Fibroblast of upper back skin (primary cell): ENCODE measurements at places on chromosomes 13 and 19.

DNA sequence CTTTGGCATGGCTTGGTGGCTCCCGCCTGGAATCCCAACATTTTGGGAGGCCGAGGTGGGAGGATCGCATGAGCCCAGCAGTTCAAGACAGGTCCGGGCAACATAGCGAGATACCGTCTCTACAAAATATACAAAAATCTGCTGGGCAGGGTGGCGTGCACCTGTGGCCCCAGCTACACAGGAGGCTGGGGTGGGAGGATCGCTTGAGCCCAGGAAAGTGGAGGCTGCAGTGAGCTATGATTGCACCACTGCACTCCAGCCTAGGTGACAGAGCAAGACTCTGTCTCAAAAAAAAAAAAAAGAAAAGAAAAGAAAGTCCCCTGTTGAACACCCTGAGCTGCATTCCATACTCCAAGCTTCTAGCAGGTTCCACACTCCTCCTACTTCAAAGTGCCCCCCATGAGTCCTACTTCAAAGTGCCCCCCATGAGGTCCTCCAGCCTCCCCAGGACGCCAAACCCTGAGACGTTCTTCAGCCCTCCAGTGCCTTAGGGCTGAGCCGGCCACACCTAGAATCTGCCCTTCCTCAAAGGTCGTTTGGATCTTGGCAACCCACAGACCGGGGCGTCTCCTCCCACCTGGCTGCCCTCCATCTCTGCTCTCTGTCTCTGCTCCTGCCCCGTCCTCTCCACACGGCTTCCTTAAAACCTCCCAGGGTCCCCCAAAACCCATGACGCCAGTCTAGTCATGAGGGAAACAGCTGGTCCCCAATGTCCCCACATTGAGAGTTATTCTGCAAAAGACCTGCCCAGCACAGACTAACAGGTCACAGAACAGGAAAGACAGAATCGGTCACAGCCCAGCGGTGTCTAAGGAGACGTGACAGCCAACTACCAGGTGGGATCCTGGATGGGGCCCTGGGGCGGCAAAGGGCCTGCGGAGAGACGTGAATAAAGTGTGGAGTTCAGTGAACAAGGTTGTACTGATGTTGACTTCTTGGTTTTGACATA, 4.8 kb downstream of the TJP3 start:
- no peak for DNase-seq

GRCh38 chr19:1154731-1155351, 19.2 kb downstream of the SBNO2 start:
- DNase-seq, result peak; percentile 67

DNA sequence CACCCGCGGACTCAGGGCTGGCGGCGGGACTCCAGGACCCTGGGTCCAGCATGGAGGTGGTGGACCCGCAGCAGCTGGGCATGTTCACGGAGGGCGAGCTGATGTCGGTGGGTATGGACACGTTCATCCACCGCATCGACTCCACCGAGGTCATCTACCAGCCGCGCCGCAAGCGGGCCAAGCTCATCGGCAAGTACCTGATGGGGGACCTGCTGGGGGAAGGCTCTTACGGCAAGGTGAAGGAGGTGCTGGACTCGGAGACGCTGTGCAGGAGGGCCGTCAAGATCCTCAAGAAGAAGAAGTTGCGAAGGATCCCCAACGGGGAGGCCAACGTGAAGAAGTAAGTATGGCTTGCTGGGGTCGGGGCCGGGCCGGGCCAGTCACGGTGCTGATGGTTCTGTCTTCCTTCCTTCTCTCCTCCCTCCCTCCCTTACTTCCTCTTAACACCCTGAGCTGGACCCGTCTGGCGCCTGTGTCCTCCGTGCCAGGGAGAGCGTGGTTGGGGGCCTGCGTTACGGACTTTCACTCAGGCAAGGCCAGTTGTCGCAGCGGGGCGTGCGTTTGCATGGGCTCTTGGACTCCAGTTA, 1.4 kb downstream of the STK11 start:
- no peak for DNase-seq

GRCh38 chr19:7633698-7634097, at the start of gene PCP2:
PCP2 (minus strand) TSS chr19:7633719; CDS start chr19:7633457, 262 bp downstream.
- no peak for DNase-seq

- no peak for DNase-seq
These were observed 418.7 kb upstream of the NBEA start for GRCh38 chr13:34523406-34523805.

DNA sequence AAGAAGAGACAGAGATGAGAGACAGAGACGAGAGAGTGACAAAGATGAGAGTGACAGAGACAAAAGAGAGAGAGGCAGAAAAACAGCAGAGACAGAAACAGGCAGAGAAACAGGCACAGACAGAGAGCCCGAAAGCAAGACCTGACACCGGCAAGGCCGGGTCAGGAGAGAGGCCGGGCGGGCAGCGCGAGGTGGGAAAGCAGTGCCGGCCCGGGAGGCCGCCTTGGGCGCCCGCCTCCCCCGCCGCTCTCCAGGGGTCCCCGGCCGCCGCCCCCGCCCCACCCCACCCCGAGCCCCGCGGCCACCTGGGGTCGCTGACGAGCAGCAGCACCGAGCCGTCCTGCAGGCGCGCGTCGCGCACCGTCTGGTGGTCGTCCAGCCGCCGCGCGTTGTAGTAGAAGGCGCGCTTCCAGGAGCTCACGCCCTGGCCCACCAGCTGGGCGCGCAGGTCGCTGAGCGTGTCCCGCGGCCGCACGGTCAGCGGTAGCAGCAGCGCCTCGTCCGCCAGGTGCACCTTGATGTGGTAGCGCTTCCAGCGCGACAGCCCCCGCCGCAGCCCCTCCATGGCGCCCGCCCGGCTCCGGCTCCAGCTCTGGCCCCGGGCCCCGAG, at the start of gene TINCR:
TSS of gene TINCR (minus strand) at position 594 of the 610 bp plus-strand sequence.
- DNase-seq, result no peak

- DNase-seq, result no peak
These were observed 12.7 kb downstream of the ADAT3 start for GRCh38 chr19:1917926-1918325.

- no peak for DNase-seq
These were observed 43.4 kb upstream of the XPO4 start for GRCh38 chr13:20945952-20946383.

GRCh38 chr13:91400063-91400399, 1.6 kb downstream of the GPC5 start:
- no peak for DNase-seq

- no peak for DNase-seq
These were observed 17.1 kb upstream of the MATK start for GRCh38 chr19:3803114-3803888.

- DNase-seq, result peak; percentile 17
These were observed 1.5 kb downstream of the IFNL4 start for GRCh38 chr19:39246951-39247669.

DNA sequence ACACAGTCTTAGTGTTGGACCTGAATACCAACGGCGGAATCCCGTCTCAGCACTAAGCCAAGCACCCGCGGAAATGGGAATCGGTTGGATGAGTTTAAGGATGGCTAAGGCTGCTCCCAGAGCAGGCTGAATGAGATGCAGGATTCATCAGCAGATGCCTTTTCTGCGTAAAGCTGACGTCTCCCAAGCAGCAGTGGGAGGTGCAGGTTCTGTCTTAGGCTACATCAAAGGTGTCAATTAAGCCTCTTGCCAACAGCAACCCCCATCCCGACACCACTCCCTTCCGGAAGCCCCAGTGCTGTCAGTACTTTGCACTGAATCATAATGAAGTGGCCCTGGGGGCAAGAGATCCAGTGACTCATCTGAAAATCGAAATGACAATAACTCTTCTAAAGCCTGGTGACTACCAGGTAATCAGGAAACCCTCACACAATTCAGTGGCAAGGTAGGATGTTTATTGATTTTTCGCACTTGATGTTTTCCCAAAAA, 275.6 kb downstream of the DCLK1 start:
- DNase-seq, result peak; percentile 35

GRCh38 chr13:32310134-32310706, 4.9 kb downstream of the ZAR1L start:
- peak; percentile 61 for DNase-seq

GRCh38 chr13:111526922-111527321, 206.5 kb downstream of the TEX29 start:
- DNase-seq, result no peak

DNA sequence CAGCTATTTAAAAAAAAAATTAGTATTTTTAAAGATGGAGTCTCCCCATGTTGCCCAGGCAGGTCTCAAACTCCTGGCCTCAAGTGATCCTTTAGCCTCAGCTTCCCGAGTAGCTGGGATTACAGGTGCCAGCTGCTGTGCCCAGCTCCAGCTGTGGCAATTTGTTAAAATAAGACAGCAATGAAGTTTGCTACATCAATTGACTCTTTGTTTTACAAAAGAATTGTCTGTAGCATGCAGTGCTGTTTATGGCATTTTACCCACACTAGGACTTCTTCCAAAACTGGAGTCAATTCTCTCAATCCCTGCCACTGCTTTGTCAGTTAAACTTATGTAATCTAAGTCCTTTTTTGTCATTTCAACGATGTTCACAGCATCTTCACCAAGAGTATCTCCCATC, 49.3 kb downstream of the NDFIP2 start:
- no peak for DNase-seq

DNA sequence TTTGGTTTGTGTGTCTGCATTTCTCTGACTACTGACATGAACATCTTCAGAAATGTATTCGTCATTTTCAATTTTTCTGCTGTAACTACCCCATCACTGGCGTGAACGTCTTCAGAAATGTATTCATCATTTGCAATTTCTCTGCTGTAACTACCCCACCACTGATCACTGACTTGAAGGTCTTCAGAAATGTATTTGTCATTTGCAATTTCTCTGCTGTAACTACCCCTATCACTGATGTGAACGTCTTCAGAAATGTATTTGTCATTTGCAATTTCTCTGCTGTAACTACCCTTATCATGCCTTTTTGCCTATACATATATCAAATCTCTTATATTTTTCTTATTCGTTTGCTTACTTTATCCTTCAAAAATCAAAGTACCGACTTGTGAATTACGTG, 274.0 kb downstream of the EFNB2 start:
- DNase-seq, result no peak

DNA sequence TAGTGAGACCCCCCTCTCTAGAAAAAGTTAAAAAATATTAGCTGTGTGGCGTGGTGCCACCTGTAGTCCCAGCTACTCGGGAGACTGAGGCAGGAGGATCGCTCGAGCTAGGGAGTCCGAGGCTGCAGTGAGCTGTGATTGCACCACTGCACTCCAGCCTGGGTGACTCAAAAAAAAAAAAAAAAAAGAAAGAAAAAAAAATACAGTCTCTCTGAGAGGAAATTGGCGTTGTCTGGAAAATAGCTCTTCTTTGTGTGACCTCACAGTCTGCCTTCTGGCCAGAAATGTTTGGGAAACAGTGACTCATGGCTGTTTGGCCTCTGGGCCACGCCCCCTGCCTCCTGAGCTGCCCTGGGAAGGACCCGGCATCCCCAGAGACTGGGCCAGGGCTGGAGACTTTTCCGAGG, 10.7 kb downstream of the MARCHF2 start:
- DNase-seq, result peak; percentile 97

DNA sequence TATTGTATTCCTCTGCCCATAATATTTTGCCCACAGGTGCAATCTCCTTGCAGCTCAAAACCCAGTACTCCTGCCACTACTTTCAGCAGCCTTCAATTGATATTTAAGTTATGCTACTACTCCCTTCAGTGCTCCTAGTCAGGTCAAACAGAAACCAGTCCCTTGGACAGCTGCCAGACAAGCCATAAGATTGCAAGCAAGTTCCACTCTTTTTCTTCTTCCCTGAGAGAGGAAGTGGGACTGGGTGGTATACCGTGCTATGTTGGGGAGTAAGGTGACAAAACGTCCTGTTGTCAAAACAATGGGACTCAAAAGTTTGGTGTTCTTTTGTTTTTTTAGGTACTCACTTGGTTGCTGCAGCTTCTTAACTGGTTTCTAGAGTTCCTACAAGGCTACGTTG, 63.1 kb upstream of the FRY start:
- no peak for DNase-seq

DNA sequence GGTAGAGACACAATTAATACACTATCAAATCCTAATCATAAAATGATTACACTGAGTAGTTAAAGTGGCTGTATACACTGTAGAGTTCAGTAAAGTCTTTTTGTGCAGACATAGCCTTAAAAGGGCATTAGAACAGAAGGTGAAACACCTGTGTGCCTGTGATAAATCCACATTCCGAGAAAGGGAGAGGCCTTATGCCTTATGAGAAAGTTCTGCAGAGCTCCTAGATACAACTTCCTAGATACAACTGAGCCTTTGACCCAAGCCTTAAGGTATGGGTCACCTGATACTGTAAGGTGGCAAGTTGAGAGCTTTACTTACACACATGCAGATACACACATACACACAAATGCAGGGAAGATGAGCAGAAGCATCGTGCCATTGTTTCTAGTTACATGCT, 6.3 kb downstream of the SERP2 start:
- DNase-seq, result no peak

DNA sequence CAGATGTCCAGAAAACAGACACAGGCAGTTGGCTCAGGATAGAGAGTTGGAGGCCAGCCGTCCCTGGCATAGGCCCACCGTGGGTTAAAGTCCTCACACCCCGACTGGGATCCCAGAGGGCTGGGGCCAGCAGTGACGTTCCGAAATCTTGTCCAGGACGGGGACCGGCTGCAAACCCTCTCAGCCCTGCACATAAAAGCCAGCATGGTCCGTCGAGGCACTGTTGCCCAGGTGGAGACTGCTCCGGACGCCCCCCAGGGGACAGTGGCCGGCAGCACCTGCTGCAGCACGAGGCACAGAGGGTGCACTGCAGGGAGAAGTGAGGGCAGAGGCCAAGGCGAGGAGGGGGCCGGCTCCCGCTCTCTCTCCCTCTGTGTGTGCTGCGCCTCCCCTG, 4.3 kb upstream of the IFNL2 start:
- DNase-seq, result no peak

DNA sequence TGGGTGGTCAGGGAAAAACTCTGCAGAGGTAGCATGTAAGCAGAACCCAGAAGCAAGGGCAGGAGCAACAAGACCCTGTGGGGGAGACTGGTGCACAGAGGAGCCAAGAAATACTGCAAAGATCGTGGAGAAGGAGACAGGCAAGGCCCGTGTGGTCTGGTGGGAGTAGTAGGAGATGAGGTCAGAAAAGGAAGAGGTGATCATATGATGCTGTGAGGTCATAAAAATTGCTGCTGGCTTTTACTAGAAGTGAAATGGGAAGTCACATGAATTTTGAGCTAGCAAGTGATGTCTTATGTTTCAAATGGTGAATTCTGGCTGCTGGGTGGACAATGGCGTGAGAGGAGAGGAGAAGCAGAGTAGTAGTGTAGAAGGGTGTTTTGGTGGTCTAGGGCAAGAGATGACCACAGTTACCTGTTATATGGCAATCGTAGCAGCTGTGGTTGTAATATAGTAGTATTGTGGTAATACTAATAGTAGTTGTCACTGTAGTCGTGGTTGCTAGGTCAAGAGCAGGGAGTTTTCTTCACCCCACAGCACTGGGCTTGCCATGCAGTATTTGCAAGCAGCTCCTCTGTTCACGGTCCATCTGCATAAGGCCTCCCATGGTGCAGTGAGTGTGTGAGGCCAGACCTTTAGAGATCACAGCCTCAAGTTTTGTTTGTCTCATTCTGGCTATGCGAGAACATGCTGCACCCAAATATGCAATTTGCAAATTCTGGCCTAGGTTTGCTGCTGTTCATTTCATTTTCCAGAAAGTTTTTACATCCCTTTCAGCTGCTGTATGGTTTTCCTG, 205.0 kb downstream of the TSHZ3 start:
- no peak for DNase-seq

GRCh38 chr19:50000841-50001557, 24.2 kb downstream of the VRK3 start:
- DNase-seq, result no peak
